ENCODE measurements at places on chromosomes 6 and 20. TPM values are rescaled to one million over a fixed set of nuclear protein-coding genes. Genes with fewer than 3 reads are reported as not detected.

The CHRNA4 gene
- not detected for total RNA-seq

The PKIB gene
- total RNA-seq, result 0.47 TPM

The OR2B6 gene
- total RNA-seq, result not detected

The CLPSL1 gene
- not detected for total RNA-seq

The MYLK4 gene
- total RNA-seq, result 0.58 TPM
